ENCODE measurements at places on chromosomes 3 and 15.

DNA sequence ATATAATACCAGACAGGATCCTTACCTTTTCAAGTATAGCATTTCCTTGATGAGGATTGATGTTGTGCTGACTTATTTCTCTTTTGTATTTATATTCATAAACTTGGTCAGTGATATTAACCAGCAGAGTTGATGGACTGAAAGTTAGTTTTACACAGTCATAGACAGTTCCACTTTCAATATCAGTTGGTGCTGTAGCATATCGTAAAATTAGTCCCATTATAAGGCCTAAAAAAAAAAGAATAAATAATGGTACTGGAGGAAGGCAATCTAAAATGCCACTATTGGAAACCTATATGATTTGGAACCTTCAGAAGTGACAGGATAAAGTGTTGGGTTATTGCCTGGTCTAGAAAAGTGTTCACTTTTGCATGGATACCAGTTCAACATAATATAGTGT lies 16.3 kb downstream of the SLC9A9 start:
- DNase-seq: no peak

DNA sequence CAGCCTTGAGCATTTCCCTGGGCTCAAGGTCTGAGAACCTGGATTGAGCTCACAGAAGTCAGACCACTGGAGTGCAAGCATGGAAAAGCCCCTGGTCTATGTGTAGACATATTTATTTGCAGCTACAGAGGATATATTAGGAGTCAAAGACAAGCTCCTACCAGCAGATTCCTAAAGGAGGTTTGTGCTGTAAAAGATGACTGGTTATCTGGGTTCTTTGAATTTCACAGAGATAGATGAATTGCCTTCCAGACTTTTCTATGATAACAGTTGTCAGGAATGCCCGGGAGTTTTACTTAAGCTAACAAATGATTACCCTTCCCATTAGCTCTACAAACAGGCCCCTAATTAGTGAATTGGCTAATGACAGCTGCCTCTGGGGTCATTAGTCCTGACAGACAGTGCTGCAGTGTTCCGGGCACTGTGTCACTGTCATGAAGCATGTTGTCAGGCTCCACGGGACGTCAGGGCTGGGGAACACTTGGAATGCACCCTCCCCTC lies 48.8 kb upstream of the PLXNA1 start:
- DNase-seq: no peak

DNA sequence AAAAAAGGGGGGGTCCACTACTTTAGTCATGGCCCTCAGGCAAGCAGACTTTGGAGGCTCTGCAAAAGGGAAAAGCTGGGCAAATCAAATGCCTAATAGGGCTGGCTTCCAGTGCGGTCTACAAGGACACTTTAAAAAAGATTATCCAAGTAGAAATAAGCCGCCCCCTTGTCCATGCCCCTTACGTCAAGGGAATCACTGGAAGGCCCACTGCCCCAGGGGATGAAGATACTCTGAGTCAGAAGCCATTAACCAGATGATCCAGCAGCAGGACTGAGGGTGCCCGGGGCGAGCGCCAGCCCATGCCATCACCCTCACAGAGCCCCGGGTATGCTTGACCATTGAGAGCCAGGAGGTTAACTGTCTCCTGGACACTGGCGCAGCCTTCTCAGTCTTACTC lies 15.3 kb downstream of the ZMAT3 start:
- no peak for DNase-seq

- DNase-seq: no peak
Observed at GRCh38 chr3:107870943-107871638, 219.7 kb downstream of the CD47 start.

DNA sequence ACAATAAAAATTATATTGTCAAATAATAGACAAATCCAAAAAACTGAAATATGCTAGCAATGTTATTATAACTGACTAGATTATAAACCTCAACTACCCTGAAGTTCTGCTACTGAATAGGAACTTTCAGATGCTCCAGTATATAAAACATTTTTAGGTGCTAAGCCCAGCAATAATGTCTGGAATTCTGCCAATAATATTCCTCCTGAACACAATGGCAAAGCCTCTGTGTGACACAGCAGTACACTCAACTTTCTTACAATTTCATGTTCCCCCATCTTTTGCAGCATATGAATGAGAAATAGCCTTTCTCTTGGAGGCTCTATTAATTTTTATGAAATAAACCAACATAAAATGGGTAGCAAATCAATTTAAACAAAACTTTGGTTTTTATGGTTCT lies 29.5 kb downstream of the ATOSA start:
- no peak for DNase-seq

GRCh38 chr3:141123677-141124410 lies 72.7 kb downstream of the SPSB4 start:
- DNase-seq: no peak

DNA sequence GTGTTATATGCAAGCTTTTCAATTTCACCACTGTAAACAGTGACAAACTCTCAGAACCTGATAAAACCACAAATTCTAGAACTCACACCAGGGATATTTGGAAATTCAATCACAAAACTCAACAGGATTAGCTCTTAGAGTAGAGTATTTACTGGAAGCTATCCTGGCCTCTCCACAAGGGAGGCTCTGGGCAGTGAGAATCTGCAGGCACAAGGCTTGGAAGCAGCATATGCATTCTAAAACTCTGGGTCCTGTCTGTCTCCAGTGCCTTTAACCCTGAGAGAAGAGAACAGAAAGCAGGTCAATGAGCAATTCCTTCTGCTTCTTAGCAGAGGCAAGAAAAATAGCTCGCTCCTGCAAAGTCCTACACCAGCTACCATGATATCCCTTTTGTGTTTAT lies 23.4 kb downstream of the PLSCR4 start:
- DNase-seq: no peak

GRCh38 chr15:91922646-91923547 lies 69.4 kb downstream of the SLCO3A1 start:
- no peak for DNase-seq

DNA sequence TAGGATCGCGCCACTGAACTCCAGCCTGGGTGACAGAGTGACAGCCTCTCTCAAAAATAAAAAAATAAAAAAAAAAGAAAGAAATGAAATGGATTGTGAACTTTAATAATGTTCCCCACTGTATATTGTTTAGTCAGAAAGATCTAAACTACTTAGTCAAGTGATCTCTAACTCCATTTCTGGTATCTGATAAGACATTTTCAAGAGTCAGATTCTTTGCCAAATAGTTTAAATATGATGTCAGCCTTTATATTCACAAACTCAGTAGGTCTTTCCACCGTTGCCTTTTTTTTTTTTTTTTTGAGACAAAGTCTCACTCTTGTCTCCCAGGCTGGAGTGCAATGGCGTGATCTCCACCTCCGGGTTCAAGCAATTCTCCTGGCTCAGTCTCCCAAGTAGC lies 29.0 kb upstream of the OSBPL11 start:
- no peak for DNase-seq

GRCh38 chr3:9088441-9089353 lies 125.4 kb upstream of the RAD18 start:
- DNase-seq: no peak

- no peak for DNase-seq
Observed at GRCh38 chr3:100048248-100048647, 66.1 kb downstream of the FILIP1L start.

DNA sequence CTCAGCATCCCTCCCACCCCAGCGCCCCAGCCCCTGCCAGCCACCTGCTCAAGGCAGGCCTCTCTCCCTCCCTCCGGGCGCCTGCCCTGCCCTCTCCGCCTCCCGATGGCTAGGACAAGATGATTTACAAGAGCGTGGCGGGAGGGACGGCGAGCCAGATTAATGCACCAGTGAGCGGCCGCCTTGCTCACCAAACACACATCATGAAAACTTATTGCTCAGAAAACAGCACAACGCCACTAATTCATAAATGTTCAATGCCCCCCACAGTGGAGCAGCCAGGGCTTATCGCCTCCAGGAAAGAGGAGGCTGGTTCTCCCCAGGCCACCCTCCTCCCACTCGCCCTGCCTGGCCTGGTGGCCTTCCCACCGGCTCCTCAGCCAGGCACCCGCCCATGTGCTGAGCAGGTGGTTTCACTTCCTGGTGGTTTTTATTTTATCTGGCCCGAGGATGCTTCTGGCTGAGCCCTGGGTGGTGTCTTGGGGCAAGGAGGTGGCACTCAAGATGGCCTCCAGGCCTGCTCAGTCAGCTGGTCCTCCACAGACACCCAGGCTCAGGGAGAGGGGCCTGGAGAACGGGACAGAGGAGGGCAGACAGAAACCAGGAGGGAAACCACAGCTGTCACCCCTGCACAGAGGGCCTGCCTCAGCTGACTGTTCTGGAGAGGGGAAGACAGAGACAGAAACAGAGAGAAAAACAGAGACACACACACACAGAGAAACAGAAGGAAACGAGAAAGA lies 284.9 kb downstream of the UACA start:
- DNase-seq: no peak

GRCh38 chr3:136802481-136802996 lies 16.4 kb upstream of the SLC35G2 start:
- DNase-seq: no peak

DNA sequence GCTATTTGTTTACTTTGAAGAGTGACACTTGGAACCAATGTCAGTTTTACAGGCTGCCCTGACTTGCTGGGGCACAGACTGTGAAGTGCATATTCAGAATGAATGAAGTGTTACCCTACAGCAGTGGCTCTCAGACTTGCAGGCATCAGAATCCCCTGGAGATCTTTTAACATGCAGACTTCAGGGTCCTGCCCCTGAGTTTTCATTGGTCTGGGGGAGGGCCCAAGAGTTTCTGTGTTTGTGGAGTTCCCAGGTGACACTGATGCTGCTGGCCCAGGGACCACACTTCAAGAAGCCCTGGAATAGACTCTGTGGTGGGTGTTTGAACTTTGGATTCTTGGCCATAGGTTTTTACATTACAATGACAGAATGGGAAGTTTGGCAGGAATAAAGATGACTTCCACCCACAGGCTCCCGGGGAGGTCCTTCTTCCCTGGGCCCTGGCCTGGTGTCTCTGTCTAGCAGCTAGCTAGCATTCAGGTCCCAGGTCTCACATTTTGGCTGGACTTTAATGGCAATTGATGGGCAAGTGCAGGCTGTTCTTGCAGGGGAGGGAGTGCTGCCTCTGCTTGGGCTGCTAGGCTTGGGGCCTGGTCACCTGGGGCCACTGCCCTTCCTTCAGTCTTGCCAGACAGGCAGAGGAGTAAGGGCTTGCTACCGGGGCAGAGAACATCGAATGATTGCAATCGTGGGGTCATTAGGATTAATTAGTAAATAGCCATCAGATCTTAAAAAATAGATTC lies 149.0 kb downstream of the APBA2 start:
- DNase-seq: no peak

- no peak for DNase-seq
Observed at GRCh38 chr3:115284980-115285379, 137.9 kb upstream of the ZBTB20 start.

- no peak for DNase-seq
Observed at GRCh38 chr3:133939463-133939835, 43.8 kb upstream of the RAB6B start.
